ENCODE measurements at places on chromosomes 6 and 20.

GRCh38 chr6:119459207-119459974, 109.8 kb upstream of the MAN1A1 start:
- DNase-seq = no peak

GRCh38 chr6:40588480-40588879, 1.3 kb upstream of the LRFN2 start:
- DNase-seq = no peak

DNA sequence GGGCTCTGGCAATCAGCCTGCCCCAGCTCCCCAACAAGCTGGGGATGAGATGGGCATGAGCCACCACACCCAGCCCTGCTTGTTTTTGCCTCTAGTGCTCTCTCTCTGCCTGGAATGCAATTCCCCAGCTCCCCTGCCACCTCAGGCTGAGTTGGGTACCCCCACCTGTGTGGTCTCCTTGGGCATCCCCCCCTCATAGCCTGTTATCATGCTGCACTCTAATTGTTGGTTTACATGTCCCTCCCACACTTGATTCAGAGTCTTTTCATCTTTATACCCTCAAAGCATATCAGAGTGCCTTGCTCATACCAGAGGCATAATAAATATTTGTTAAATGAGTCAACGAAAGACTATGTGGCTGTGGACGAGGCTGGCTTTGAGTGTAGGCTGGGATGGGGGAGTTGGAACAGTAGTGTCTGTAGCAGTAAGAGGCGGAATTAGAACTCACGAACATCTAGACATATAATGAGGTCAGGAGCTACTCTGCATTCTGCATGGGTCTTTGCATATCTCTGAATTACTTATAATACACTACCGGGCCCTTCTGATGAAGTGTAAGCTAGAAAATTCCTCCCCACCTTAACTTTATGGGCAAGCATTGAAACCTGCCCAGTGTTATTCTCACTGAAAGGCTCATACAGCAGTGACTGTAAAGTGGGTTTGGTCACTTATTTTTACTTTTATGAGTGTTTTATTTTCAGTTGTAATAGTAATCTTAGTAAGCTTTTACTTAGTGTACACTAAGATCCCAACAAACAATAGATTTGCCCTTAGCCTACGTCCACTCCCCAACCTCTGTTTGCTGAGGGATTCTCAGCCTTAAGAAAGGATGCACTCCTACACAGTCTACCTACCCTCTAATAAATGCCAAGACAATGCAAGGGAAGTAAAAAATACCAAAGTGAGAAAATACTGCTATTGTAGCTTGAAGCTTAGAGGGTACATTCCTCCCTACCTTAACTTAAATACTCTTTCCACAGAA, 58.7 kb downstream of the EDN1 start:
- no peak for DNase-seq

DNA sequence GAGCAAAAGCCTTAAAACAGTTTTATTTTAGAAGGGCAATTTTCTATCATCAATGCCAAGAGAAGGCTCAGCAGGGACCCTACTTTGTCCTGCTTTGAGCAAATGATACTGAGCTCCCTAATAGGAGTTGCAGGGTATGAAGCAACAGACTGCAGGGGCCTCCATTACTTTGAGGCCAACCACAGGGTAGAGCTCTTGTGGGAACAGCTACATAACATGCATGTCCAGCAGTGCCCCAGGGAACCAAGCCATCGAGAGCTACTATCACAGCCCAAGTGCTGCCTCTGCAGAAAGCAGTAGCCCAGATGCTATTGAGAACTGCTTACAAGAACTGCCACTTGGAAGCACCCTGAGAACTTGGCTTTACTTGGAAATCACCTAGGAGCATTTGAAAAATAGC, 222.1 kb downstream of the LAMA2 start:
- DNase-seq = no peak

- no peak for DNase-seq
These were observed 42.3 kb downstream of the SLC35D3 start for GRCh38 chr6:136964398-136964797.

DNA sequence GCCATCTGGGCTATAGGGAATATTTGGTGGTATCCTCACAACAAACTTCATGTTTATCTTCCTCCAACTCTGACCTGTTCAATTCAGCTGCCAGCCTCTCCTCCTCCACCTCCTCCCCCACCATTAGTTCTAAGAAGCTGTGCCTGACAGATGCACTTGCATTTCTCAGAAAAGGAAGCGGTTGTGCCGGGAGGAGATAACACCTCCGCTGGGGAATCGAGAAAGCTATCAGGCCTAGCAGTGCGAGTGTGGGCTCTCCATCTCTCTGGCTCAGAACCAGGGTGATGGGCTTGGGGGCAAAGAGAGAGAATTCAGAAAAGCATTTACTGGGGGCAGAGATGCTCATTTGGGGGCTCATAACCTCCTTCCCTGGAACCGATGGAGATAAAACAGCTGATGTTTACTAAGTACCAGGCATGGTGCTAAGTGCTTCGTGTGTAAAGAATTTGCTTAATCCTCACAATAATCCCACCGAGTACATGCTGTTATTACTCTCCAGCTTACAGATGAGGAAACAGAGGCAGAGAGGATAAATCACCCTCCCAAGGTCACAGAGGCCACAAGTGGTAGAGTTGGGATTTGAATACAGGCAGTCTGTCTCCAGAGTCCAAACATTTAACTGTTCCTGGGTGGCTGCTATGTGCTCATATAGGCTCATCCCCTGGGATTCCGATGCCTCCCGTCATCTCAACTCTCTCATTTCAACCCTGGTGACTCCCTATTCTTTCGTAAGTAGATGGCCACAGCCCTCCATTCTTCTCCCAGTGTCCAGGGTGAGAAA, 38.3 kb downstream of the COX4I2 start:
- peak; percentile 90 for DNase-seq

DNA sequence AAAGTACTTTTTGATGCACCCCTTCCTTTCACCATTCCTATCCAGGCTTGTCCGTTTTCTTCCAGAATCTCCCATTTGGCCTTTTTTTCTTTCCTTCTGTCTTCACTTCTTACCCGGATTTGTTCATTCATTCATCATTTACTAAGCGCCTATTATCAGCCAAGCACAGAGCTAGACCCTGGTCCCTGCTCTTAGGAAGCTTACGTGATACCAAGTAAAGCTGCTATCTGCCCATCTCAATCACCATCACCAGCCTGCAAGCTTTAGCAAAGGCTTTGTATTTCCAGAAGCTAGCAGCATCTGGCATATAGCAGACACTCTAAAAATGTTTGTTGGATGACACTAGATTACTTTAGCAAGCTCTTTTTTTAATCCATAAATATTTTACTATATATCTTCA, 4.8 kb downstream of the NDRG3 start:
- no peak for DNase-seq

- no peak for DNase-seq
These were observed 247.3 kb downstream of the MAFB start for GRCh38 chr20:40441771-40442170.

GRCh38 chr6:159302594-159302992, 133.4 kb downstream of the FNDC1 start:
- DNase-seq = no peak

DNA sequence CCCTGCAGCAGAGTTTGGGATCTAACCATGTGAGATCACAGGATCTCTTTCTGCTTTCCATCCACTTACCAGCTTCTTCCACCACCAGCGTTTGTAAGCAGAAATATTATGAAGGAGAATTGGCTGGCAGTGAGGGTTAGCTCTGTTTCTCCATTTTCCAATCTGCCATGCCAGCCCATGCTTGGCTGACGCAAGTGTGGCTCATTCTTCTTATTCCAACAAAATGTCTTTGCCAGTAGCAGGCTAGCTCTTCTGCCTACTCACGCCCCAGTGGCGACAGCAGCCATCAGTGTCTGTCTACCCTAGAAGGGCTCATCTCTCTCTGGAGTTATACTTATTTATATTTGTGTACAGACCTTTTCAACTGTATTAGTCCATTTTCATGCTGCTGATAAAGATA, 286.2 kb downstream of the FARS2 start:
- DNase-seq = no peak

GRCh38 chr6:139519097-139519496, 144.6 kb upstream of the CITED2 start:
- no peak for DNase-seq

DNA sequence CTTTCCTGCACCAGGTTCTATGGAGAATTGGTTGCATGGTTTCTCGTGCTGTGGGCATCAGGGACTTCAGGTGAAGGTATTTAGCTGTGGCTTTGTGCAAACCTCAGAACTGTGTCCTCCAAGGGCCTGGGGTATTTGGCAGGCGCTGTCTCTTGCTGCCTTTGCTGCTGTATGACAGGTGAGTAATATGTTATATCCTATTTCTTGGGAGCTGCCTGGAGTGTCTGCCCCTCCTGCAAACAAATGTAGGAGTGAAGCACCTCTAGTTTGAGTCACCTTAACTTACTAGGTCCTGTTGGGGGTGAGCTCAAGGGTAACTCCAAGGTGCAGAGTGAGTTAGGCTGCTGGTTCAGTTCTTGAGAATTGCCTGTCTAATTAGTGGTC, 177.7 kb upstream of the RNF24 start:
- no peak for DNase-seq

DNA sequence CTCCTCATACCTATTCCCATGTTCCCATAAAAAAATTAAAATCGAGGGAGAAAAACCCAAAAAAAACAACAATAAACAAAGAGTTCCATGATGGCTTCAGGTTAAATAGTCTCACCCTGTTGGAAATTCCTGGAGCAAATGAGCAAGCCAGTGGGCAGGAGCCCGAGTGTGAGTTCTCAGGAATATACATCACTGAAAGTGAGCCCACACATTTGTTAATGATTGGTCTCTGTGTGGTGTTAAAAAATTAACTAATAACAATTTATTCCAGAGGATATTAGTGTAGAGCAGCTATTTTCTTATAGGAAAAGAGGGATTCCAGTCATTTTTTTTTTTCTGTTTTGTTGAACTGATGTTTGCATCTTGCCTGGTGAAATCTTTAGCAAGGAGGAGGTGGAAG, 12.9 kb downstream of the PHACTR3 start:
- no peak for DNase-seq

DNA sequence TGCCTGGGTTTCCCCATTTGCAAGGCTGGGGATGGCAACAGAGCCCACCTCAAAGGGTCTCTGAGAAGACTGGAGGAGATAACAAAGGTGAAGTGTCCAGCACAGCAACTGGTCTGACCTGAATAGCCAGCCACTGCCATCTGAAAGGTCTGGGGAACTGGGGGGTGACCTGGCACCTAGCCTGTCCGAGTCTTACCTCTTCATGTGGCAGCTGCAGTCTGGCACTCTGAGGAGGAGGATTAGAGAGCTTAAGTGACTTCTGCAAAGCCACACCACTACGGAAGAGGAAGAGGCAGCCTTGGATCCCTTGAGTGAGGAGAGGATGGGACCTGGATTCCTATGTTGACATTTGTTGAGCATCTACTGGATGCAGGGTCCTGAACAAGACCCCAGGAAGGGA, 22.2 kb downstream of the C20orf203 start:
- no peak for DNase-seq

DNA sequence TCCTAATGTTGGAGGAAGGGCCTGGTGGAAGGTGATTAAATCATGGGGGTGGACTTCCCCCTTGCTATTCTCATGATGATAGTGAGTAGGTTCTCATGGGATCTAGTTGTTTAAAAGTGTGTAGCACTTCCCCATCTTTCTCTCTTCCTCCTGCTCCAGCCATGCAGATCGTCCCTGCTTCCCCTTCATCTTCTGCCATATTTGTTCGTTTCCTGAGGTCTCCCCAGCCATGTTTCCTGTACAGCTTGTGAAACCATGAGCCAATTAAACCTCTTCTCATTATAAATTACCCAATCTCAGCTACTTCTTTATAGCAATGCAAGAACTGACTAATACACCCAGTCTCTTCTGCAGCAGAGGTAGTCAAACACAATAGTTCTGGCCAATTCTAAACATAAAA, 5.4 kb downstream of the EPM2A start:
- no peak for DNase-seq

DNA sequence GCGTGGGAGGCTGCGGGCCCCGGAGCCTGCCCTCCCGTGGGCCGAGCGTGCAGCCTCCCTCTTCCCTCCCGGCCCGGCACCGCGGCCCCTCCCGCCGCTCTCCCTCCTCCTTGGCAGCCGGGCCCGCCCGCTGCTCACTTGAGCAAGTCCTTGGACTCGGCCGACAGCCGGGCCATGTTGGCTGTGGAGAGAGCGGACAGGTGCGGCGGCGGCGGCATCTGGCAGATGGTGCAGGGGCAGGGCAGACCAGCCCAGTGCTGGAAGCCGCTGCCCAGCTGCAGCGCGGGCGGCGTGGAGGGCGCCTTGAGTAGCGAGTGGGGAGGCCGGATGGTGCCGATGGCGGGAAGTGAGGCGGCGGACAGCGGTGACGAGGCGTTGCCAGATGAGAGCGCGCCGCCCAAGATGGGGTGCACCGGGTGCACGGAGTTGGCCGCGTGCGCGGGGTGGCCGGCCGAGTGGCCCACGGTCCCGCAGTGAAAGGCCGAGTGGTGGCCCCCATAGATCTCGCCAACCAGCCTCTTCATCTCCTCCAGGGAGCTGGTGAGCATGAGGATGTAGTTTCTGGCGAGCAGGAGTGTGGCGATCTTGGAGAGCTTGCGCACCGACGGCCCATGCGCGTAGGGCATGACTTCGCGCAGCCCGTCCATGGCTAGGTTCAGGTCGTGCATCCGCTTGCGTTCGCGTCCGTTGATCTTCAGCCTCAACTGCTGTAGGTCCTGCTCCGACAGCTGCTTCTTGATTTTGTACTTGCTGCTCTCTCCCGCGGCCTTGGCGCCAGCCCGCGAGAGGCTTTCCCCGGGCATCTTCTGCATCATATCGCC, 766 bp downstream of the OLIG3 start:
- no peak for DNase-seq

- DNase-seq = no peak
These were observed 84.1 kb downstream of the C6orf52 start for GRCh38 chr6:10610289-10610688.

- DNase-seq = no peak
These were observed at the start of gene SERAC1 for GRCh38 chr6:158168040-158168289. Gene SERAC1 (minus strand): TSS chr6:158168262. CDS start chr6:158158363, 9,899 bp downstream.

- no peak for DNase-seq
These were observed 935 bp upstream of the RFX6 start for GRCh38 chr6:116876107-116876506.

DNA sequence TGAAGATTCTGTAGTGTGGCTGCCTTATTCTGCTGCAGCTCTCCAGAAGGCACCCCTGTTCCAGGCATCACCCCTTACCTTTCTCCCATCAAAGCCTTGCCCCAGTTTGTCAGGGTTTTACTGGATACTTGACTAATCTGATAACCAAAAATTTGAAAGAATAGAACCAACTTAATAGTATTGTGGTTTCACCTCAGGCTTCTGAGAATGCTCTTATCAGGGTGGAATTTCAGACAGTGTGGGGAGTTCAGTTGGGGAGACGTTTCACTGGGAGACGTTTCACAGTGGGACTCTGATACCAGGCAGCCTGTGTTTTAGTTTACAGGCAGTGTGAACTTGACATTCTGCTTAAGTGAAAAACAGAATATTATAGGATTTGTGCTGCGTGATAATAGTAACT, 50.5 kb downstream of the SCAND1 start:
- no peak for DNase-seq

DNA sequence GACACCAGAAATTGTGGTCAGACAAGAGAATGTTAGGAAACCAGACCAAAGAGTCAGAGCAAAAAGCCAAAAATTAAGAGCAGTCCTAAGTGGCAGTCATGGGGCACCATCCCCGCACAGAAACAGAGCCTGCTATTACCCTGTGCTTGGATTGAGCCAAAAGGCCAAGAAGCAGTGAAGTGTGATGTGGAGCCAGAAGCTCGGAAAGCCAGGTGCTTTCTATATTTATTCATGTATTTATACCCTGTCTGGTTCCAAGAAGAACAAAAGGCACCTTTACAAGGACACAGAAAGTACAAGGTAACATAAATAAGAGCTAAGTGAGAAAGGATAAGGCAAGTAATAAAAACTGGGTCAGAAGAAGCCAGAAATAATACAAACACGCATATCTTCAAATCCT, 336.2 kb upstream of the CNR1 start:
- no peak for DNase-seq
